ENCODE measurements at places on chromosomes 6 and 20. TPM values are rescaled to one million over a fixed set of nuclear protein-coding genes. Genes with fewer than 3 reads are reported as not detected.

DNA sequence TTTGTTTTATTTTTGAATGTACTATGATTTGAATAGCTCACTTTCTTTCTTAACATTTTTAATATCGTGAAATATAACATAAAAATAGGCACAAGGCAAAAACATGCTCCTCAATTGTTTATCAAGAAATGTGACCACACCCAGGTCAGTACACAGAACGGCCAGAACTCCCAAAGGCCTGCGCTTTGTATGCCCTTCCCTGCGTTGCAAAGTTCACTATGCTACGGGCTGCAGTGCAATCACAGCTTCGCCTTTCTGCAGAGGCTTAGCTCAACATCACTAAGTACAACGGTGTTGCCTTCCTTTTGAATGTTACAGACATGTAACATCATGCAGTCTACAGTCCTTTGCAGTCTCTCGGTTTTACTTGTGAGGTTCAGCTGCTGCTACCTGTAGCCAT, 333.4 kb downstream of the THBS2 start:
- peak; percentile 4 for DNase-seq

The NRSN2 gene
- 50.9 TPM for total RNA-seq

- peak; percentile 90 for DNase-seq
Observed at GRCh38 chr6:71473926-71474325, 185.3 kb downstream of the OGFRL1 start.

The TSHZ2 gene
- 6.9 TPM for total RNA-seq

- DNase-seq, result peak; percentile 21
Observed at GRCh38 chr6:35945650-35946025, 24.7 kb upstream of the SRPK1 start.

GRCh38 chr6:117906958-117907600, at the start of gene SLC35F1:
Gene SLC35F1, plus strand, starts transcription at chr6:117907264.
- peak; percentile 7 for DNase-seq

The PRDM13 gene
- not detected for total RNA-seq

- DNase-seq, result no peak
Observed at GRCh38 chr6:44471271-44471981, 83.9 kb downstream of the CDC5L start.

The STMN3 gene
- total RNA-seq, result 9.3 TPM

The KCNK5 gene
- under 0.01 TPM for total RNA-seq

The OGFR gene
- total RNA-seq, result 31.0 TPM

GRCh38 chr6:17865798-17866725, 121.4 kb downstream of the KIF13A start:
- DNase-seq, result peak; percentile 94

GRCh38 chr20:23087587-23088251, 1.6 kb upstream of the CD93 start:
- no peak for DNase-seq

DNA sequence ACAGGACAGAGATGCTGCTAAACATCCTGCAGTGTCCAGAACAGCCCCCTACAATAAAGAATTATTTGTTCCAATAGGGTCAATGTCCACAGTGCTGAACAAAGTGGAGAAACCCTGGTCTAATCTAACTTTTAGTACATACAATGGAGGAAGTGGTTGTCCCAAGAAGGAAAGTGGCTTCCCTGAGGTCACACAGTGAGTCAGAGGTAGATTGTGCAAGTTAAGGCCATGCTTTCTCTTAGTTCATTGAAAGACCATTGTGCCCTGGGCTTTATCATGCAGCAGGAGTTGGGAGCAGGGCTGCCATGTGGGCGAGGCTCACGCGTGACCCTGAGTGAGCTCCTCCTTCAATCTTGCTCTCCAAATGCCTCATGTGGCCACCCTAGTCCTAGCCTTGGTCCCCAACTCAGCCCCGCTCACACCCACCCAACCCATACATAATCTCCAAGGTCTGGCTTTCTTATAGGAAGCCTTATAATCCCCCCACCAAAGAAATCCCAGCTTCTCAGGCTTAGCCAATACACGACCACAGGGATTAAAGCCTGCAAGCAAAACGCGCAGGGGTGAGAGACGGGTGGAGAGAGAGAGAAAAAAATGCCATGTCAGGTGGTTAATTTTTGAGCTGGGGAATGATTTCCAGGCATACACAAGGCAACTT, 19.9 kb downstream of the SLC13A3 start:
- no peak for DNase-seq

DNA sequence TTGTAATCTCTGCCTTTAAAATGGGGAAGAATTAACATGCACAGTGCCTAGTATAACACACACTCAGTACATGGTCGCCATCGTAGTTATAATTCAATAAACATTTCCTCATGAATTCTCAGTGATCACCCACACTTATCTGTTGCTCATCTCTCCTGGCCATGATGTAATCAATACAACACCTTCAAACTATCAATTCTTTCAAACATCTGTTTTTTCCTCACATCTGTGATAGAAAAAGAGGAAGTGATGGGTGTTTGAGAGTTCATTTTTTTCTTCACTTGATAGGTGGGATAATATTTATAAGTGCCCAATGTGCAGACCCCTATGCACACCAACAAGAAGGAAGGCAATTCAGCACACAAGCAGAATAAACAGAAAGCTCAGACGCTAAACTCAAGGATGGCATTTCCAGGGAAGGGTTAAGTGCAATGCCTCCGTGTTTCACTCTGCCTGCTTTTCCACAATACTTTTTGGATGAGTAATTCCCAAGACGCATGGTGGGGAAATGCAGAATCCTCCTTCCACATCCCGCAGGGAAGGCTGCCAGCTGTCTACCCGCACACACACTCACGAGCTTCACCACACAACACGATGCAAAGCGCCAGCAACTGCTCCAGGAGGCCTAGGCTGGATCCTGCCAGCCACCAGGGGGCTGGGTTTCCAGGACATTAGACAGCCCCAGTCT, 100.3 kb downstream of the GMPR start:
- DNase-seq, result peak; percentile 100

The NEDD9 gene
- total RNA-seq, result 0.33 TPM

GRCh38 chr6:139248911-139249310, 42.9 kb downstream of the TXLNB start:
- peak; percentile 43 for DNase-seq

DNA sequence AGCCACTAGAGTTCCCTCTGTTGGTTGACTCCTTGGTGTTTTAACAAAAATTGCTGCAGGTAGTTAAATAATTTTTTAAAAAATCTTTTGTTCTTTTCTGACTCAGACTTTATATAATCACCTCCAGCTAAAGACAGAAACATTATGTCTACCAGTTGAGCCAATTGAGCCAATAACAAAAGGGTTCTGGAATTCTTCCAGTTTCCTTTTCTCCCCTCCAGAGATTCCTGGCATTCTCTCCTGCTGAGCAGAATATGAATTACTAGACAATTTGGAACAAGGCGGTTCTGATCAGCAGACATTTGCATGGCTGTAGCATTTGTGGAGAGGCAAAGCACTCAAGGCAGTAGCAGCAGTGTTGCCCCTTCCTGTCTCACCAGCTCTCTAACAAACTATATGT, 144.0 kb upstream of the SLC35B3 start:
- DNase-seq, result no peak

The SLC22A16 gene
- total RNA-seq, result not detected

The DPPA5 gene
- not detected for total RNA-seq

DNA sequence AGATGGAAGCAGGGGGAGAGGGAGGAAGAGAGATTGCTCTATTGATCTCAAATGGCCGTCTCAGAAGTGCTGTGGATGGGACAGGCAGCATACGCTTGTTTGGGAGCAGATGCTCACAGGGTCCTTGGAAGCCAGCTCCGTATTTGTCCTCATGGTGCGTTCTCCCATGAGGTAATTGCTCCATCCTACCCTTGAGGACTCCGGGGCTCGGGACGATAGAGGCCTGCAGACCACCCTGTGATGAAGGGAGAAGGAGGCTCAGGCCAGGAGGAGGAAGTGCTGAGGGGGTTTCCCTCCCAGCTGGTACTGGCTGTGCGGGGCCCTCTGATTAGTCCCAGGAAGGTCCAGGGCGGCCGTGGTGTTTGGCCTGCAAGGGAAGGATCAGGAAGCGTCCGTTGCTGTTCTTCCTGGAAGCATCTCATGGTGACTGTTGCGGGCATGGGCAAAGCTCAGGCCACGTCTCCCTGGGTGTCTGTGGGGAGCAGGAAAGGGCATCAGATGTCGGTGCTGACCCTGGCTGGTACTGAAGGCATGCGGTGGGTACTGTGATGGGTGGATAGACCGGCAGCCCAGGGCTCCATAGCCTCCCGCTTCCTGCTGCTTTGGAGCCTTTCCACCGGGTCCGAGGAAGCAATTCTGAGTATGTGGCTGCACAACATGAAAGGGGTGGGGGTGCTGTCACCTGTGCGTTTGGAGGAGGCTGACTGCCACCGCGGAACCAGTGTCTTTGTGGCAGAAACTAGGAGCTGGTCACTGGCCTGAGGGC, 158.3 kb downstream of the SYCP2 start:
- no peak for DNase-seq

- no peak for DNase-seq
Observed at GRCh38 chr20:3092611-3093379, 8.3 kb upstream of the AVP start.

The RGS17 gene
- 7.8 TPM for total RNA-seq

The TMEM170B gene
- total RNA-seq, result 1.4 TPM

GRCh38 chr6:80767808-80768207, 661.3 kb downstream of the BCKDHB start:
- DNase-seq, result peak; percentile 93

GRCh38 chr20:59040667-59041066, 1.9 kb downstream of the PRELID3B start:
- DNase-seq, result no peak

- DNase-seq, result peak; percentile 99
Observed at GRCh38 chr6:39882531-39882899, 51.7 kb downstream of the MOCS1 start.

- DNase-seq, result no peak
Observed at GRCh38 chr6:62393608-62394007, 107.6 kb upstream of the KHDRBS2 start.
